ENCODE measurements at places on chromosomes 16 and 17.

- DNase-seq, result no peak
Measured at GRCh38 chr16:81481207-81481821, 36.7 kb downstream of the CMIP start.

DNA sequence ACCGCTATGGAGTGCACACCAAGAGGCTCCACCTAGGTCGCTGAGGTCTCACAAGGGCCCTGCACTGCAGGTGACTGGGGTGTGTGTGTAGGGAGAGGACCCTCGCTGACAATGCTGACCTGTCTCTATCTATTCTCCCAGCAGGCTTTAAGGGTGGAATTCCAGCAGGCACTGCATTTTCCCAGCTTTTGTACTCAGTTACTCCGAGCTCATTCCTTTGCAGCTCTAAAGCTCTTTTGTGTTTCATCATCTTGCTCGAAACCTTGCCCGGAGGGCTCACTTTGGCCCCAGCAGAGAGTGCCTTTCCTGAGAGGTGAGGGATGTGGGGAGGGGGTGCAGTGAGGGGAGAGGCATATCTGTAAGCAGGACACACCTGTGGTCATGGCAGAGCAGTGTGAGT lies 39.3 kb downstream of the SMPD3 start:
- DNase-seq, result no peak

DNA sequence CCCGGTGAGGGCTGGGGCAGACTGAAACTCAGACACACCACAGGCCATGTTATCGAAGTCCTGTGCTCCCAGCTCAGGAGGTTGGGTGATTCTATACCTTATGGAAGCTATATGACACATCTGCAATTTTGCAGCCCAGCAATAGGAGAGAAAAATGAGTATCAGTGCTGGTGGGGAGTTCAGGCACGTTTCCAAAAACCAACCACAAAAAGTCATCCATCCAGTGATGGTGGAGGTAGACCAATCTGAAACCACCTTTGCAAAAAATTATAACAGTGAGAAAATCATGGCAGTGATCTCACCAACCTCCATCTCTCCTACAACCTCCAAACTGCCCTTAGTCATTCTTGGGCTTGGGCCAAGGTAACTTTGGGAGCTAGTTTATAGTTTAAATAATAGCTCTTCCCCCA lies 327.9 kb downstream of the SLC39A11 start:
- DNase-seq, result no peak

DNA sequence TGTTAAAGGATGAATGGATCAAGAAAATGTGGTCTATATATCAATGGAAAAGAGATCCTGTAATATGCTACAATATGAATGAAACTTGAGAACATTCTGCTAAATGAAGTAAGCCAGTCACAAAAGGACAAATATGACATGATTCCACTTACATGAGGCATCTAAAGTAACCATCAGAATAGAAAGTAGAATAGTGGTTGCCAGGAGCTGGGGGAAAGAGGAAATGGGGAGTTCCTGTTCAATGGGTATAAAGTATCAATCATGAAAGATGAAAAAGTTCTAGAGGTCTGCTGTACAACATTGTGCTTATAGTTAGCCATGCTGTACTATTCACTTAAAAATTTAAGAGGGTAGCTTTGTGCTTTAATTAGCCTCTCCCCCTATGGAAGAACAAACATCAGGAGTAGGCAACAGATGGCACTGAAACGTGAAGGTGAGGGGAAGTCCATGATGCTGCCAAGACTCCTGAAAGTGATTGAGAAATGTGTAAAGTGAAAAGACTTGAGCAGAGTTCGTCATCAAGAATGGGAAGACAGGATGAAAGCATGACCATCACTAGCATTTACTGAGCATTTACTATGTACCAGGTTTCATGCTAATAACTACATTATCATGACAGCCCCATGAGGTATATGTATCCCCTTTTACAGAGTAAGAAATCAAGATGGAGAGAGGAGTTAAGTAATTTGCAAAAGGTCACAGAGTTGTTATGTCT lies 167.2 kb downstream of the CYB561 start:
- DNase-seq, result no peak

DNA sequence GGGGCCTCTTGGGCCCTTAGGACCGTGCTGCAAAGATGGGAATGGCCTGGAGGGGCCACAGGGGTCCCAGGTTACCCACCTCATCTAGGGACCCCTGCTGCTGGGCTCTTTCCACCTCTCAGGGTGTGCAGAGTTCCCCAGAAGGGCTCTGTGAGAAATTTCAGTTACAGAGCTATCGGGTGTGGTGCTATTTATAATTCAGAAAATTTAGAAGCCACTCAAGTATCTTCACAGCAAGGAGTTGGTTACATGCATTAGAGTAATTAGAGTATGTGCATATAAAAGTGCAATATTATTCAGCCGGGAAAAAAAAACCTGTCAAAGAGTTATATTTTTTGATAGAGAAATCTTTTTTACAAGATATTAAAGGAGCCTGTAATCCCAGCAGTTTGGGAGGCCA lies 18.9 kb downstream of the C16orf90 start:
- DNase-seq, result no peak

GRCh38 chr16:65845466-65846209 lies 520.9 kb upstream of the CDH5 start:
- DNase-seq, result no peak

DNA sequence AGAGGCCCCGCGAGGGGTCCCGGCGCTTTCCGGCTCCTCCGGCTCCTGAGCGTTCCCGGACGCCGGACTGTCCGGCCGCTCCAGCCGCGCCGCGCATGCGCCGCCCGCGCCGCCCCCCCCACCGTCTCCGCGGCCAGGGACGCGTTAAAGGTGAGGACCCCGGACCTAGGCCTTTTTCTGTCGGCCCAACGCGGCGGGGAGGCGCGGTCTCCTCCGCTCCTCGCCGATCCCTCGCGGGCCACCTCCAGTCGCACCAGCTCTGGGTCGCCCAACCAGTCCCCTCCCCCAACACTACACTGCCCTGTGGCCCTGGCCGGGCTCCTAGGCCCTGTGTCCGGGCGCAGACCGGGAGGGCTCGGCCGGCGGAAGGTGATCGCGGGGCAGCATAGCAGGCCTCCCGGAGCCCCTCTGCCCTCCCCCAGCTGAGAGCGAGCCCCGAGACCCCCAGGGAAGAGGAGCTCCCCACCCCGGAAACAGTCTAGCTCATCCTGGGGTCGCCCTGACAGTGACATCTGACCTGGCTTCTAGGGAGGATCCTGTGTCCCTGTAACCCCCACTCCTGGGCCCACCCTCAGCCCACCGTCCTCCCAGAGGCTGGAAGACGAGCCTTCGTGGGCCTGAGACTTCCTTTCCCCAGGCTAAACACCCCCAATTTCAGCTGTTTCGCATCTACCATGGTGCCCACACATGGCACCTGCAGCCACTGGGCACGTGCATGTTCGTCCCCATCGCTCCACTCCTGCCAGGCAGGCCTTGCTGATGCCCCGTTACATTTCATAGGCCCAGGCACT lies 14.7 kb upstream of the BCAR1 start:
- no peak for DNase-seq

GRCh38 chr17:16255481-16255921 lies 38.5 kb downstream of the PIGL start:
- DNase-seq, result no peak

GRCh38 chr17:77542011-77542410 lies 401.2 kb downstream of the SEC14L1 start:
- no peak for DNase-seq

DNA sequence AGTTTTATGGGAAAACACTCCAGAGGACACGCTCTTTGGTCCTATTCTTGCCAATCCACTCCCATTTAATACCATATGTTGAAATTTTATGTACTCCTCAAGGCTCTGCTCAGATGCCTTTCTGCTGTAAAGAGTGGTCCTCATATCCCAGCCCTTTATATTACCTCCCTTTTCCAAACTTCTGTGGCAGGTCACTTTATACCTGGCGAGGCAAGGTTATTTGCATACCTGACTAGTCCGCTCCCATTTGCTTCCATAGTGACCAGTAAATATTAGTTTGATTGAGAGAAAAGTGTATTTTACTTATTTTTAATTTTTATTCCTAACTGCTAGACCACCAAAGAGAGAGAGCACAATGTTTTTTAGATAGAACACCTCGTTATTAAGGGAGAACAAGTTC lies 17.3 kb downstream of the KRT12 start:
- DNase-seq, result no peak

- DNase-seq, result no peak
Measured at GRCh38 chr17:71472809-71473789, 647.7 kb upstream of the SOX9 start.

DNA sequence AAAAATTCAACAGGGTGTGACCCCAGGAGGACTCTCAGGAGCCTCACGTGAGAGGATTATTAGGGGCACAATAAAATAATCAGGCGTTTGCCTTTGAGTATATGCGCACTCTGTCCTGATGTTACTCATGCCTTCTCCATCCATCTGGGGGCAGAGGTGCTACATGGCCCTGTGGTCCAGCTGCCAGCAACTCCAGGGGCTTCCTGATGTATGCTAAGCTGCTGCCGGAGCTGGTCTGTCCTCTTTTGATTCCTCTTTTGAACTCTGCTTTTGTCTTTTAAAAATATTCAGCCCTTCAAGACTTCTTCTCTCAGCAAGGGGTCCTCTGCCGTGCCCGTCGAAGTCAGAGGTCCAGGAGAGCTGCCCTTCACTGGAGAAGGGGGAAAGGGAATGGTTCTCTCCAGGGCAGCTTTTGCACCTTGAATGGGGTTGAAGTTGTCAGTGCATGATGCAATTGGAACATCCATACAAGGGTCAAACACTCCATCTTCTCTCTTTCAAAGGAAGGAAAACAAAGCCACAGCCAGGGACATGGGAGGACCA lies 431.4 kb downstream of the SHISA9 start:
- no peak for DNase-seq

DNA sequence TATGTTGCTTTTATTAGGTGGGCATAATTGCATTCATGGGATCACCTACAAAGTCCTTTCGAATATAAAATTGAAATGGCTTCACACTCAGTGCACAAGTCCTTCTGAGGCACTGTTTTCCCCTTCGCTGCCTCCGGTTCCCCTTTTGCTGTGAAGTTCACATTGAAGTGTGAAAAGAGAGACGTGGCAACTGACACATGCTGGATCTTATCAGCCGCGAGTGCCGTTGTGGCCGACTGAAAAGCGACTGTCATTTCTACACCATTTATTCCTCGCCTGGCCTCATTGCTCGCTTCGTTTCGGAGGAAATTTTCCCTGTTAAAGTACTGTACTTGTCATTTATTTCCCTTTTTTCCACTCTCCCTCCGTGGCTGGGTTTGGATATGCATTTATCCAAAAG lies 423.5 kb downstream of the MAF start:
- DNase-seq, result no peak

- DNase-seq, result no peak
Measured at GRCh38 chr17:73740370-73740769, 96.1 kb upstream of the SDK2 start.

GRCh38 chr17:31511195-31511578 lies 119.7 kb downstream of the RAB11FIP4 start:
- no peak for DNase-seq

Measured in activated T-cell treated with anti-CD3 and anti-CD28 coated beads for 48 hours (primary cell).